ENCODE measurements at places on chromosomes 6 and 20.

GRCh38 chr20:6053064-6053775, 640 bp downstream of the LRRN4 start:
- no peak for DNase-seq

- no peak for DNase-seq
Observed at GRCh38 chr20:37407019-37407566, 61.2 kb downstream of the SRC start.

DNA sequence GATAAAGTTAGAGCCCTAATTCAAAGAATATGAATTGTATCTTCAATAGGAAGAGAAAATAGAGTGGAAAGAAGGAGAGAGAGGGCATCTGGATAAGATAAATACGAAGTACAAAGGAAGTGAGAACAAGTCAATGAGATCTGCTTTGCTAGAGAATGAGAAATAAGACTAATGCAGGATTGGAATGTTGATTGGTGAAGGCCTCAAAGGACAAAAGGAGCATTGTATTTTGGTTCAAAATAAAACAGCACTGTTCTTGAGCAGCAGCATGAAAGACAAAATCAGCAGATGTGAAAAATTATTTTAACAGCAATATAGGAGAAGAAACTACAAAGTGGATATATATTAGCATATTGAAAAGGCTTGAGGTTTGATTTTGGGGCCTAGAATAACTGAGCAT, 5.1 kb upstream of the TMEM244 start:
- DNase-seq: no peak

- DNase-seq: no peak
Observed at GRCh38 chr6:139485742-139486475, 111.5 kb upstream of the CITED2 start.

DNA sequence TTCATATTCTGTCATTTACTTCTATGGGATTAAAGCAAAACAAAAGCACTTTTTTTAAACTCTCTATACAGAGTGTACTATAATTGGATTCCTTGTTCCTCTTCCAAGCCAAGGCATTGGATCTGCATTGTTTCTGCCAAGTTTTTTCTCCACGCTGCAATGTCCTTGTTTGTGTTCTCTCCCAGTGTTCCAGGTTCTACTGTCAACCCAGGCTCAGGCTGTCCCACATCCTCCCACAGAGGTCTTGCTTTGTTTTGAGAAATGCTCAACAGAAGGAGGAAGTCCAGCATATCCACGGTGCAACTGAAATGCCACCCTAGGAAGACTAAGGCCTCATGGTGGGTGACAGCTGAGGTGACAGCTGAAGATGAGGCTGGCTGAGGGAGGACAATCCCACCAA, 287.1 kb upstream of the PRDM1 start:
- DNase-seq: no peak

GRCh38 chr6:25519856-25520255, 132.2 kb upstream of the SCGN start:
- DNase-seq: no peak

- no peak for DNase-seq
Observed at GRCh38 chr20:62507323-62507722, 31.5 kb upstream of the GATA5 start.

DNA sequence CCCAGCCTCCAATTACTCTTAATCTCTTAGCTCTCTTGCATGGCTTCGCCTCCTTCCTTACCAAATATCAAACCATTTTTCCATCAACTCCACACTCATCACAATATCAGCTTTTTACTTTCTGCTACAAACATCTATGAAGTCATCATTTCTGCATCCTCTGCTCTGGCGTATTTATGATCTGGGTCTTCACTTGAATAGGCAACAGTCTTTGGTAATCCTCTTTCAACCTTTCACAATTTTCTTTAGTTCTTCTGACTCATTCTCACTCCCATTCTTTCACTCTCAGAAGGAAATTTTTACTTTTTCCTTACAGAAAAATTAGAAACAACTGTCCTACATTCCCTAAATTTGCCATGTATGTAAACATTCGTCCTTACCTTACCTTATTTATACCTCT, 522.4 kb downstream of the HDGFL1 start:
- DNase-seq: no peak

DNA sequence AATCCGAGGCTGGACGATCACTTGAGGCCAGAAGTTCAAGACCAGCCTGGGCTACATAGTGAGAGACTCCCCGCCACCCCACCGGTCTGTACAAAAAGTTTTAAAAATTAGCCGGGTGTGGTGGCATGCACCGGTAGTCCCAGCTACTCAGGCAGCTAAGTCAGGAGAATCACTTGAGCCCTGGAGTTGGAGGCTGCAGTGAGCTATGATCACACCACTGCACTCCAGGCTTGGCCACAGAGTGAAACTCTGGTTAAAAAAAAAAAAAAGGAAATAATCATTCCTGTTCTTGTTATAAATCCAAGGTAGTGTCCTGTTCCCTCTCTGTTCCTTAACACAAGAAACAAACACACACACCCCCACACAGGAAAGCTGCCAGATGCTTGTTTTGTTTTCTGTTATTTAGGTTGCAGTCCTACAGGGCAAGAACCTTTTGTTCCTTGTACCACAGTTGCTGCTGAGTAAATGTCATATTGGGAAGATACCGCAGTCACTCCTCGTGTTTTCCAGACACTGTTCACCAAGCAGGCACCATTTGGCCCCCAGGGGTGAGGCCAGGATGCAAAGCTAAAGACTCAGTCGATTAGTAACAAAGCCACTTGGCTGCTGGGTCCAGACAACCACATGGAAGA, 28.9 kb downstream of the ASIP start:
- no peak for DNase-seq

DNA sequence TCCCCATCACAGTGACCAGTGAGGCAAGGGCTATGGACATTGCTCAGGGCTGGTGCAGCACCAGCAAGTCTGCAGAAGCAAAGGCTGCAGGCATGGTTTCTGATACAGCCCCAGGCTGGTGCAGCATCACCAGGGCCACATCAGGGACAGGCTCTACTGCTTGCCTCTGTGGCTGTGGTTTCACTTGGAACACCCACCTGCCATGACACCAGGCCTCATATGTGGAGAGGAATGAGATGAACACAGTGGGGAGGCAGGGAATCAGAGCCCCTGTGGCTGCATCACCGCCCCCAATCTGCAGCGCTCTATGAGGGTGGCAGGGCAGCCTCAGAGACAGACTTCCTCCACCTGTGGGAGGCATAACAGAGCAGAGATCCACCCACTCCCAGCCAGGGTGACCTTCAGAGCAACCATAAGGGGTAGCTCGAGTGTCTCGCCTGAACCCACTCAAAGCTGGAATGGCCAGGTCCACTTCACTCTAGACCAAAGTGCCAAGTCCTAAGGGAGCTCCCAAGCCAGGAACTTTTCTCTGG, 7.9 kb downstream of the RING1 start:
- DNase-seq: no peak

DNA sequence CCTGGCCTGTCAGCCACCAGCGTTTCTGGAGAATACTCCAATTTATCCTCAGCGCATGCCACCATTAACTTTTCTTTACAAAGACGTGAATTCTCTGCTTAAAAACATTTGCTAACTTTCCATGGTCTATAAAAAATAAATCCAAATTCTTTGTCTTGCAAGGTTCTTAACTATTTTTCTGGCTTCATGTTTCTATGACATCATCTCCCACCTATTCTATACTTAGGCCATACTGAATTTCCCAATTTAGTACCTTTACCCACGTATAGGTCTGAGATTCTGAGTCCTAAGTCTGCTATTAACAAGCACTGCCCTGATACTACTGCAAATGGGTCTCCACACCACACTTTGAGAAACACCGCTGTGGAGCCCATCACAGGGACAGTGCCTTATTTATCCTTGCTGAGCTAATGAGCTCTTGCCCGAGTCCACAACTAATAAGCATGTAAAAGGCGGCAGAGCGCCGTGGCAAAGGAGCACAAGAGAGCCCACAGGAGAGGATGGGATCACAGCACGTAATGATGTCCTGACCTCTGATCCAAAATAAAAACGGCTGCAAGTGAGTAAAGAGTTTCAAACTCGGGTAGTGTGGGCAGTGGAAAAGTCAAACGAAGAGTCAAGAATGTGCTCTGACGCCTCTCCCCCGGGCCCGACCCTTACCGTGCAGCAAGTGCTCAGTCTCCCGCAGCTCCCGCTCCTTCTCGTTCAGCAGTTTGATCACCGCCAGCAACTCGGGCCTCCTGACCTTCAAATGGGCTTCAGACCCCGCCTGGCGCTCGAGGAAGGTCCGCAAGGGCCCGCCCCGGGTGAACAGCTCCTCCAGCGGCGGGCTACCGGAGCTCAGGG, 519 bp downstream of the MTRF1L start:
- no peak for DNase-seq

DNA sequence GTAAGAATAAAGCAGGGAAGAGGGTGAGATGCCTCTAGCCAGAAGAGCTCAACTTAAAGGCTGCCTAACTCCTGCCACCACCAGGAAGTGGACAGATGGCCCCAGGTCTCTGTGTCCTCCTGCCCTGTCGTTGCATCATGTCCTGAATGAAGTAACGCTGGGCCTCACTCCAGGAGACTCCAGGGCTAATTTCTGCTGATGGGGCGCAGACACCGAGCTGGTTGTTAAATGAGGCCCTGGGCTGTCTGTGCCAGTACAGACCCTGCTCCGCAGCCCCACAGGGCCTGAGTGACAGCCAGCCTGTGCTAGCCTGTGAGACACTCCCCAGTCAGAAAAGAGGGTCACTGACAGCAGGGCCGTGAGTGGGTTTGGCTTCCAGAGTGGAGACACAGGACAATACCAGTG, 6.5 kb downstream of the IP6K3 start:
- DNase-seq: no peak

DNA sequence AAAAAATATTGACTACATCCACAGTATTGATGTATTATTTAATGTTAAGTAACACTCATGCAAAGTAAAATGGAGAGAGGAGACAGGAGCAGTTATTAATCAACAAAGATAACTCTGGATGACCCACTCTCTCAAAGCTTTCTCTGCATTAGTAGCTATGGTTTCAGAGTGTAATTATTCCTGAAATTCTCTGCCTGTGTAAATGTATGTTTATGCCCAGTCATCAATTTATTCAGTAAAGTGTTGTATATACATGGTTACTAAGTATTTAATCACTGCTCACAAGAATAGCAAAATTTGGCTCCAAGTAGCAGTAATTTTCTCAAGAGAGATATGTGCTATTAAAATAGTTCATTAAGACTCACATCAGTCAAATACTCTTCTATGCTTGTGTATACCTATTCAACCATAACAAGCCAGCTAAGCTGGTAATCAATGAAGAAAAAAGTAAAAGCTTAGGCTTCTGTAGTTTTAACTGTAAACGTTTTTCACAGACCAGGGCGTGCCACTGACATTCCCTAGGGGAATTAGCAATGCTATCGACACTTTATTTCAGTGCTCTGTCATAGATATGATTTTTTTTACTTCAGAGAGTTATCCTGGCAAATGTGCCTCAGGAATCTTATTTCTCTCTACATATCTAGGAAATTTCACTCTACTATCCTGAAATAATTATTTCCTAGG, 54.0 kb upstream of the RAB32 start:
- DNase-seq: no peak

- no peak for DNase-seq
Observed at GRCh38 chr6:113211170-113211569, 646.0 kb upstream of the MARCKS start.

DNA sequence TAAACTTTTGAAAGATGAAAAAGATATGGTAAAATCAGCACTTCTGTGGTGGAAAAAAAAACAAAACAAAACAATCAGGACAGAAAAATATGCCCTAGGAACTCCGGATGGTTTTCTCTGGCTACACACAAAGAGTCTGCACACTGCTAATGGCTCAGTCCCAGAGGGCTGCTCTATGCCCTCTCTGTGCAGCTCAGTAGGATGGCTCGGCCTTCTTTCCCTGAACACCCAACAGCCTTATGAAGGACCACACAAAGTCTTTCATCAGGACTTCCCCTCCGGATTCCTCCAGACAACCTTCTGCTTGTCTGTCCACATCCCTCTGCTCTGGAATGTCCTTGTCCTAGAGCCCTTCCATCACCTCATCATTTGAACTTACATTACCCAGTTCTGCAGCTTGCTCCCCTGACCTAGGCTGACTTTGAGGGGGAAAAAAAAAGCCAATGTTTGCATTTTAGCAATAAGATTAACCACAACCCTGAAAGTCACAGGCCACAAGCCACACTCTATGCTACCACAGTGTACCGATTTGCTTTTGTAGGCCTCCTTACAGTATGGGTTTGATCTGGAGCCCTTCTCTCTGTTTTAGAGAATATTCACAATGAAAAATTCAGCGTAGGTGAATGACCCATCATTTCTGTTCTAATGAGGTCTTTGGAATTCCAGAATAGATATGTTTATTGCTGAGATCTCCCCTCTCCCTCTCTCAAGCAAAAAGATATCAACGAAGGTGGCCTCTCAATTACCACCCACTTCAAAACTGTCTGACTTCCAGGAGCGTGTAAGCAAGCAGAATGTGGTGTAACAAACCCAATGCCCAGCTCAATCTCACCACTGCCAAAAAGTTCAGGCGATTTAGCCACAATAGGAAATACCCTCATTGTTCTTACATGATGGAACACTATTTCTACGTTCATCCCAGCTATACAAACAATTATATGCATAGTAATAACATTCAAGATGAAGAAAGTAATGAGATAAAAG, 164.0 kb downstream of the GMDS start:
- DNase-seq: no peak

DNA sequence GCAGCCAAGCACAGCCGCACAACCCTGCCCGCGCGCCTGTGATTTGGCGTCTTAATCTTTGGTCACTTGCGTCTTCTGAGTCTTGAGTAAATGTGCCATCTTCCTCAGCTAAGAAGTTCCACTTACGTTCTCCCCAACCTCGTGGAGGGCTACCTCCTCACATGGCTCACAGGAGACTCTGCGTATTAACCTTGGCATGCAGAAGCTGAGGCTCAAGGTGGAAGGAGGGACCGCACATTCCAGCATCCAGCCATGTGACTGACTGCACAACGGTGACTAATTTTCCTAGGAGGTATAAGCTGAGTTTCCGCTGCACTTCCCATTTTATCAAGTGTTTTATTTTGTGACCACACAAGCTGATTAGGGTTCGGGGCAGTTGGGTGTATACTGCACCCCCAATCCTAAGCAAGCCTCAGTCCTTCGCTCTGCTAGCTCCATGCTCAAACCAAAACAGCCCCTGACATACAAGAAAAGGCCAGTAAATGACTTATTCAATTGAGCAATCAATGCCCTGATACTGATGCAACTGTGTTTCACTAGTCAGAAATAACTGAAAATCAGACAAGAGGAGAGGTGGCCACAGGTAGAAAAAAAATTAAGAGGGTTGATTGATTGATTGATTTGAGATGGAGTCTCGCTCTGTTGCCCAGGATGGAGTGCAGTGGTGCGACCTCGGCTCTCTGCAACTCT, 7.0 kb downstream of the BEND3 start:
- DNase-seq: no peak

DNA sequence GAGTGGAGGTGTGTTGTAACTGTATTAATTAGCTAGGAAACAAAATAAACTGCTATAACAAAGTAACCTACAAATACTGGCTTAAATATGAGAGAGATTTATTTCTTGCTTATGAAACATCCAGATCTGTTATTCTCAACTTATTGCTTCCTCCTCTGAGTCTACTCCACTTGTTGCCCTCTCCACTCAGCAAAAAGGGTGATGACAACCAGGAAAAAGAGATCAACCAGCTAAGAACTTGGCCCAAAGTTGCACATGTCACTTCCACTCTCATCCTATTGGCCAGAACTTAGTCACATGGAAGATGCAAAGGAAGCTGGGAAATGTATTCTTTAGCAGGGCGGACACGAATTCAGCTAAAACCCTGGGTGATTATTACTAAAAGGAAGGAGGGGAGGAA, 5.2 kb upstream of the TP53RK start:
- no peak for DNase-seq

GRCh38 chr6:3231247-3232016, 4.0 kb upstream of the TUBB2B start:
- peak; percentile 79 for DNase-seq

GRCh38 chr6:130274007-130274406, 51.3 kb upstream of the SAMD3 start:
- no peak for DNase-seq

- no peak for DNase-seq
Observed at GRCh38 chr6:117290173-117290846, 25.0 kb downstream of the VGLL2 start.
